ENCODE measurements at places on chromosomes 5 and 9.
A peak's percentile ranks its signal among the peaks of the same experiment; 100 is the strongest.

- DNase-seq: no peak
Observed at GRCh38 chr9:133491656-133491925, 12.7 kb upstream of the SLC2A6 start.

- DNase-seq: peak; percentile 3
Observed at GRCh38 chr5:103475629-103476240, 86.9 kb downstream of the NUDT12 start.

DNA sequence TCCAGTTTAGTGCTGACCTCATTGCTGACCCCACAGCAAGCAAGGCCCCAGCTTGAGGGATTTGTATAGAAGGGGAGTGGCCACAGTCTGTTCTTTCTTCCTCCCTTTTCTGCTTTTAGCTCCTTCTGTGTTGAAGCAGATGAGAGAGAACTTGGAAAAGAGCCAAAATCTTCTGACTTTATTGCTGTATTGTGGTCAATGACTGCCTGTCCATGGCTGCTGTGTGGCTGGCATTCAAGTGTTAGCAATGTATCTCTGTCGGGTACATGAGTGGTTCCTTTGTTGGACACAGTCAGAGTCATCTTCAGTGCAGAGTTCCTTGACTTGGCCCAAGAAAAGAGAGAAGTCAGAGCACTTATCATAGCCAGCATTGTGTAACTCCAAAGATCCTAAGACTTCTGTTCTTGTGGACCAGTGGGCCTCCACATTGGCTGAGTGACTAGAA, 154.1 kb downstream of the LRRC70 start:
- DNase-seq: peak; percentile 6

DNA sequence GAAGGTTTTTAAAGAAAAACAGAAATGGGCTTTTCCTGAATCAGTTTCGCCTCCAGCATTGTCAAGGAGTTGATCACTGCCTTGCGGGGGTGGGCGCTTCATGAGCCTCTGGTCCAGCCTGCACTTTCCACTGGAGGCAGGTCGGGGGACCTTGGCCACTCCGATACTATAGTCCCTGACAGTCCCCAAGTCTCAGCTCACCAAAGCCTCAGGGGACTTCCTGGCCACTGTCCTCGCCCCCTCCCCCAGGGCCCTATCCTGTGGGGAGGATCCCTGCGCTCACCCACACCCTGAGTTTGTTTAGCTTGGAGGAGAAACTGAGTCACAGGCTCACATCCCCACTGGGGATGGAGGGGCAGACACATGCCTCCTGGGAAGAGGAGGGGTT, 1.4 kb downstream of the SLC6A19 start:
- no peak for DNase-seq

DNA sequence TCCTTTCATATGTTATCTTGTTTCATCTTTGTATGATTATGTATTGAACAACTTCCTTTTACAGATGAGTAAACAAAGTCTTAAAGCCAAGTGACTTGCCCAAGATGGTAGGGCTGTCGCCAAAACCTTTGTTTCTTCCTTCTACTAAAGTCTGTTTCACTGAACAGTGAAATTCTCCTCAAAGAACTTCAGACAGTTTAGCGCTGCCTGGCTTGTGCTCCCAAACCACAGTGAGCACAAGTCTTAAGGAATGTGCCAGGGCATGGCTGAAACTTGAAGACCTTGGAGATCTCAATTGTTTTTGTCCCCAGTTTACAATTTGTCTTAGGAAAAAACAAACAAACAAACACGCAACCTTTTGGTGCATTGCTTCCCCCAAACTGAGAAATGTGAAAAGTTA, 273.5 kb downstream of the CRB2 start:
- DNase-seq: no peak

All from frontal cortex (tissue), 4 donors.